ENCODE measurements at places on chromosomes 7 and 10.
A peak's percentile ranks its signal among the peaks of the same experiment; 100 is the strongest.

DNA sequence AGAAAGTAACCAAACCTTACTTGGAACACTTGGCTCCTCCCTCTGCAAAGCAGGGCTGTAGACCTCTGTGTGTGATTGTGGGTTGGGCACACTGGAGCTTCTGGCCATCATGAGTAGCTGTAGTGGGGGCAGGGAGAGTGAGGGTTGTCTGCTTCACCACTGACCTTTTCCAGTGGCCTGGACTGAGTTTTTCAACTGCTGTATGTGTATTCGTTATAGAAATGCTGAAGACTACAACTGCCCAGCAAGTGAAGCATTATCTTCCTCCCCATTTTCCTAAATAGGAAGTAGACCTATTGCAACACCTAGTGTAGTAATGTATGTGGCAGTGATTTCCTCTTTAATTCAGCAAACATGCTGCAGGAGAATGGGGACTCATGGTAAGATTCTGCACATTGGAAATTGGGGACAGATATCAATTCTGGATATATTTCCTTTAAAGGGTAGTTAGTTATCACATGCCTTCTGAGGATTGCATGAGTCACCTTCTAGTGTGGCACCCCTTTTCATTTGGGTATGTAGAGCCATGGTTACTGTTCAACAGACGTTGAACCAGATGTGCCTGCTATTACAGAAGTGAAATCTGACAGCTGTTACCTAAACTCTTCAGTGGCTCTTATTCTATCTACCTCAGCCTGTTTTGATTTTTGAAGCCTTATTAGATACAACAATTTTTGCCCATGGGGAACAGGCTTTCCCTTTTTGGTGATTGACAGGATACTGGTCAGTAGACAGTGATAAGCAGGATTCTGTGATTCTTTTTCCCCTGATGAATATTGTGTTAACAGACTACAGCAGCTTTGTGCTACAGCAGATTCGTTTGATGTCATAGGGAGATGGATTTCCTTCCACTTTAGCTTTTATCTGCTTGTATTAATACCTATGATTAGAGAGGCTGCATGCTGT is 130.9 kb downstream of the SND1 start:
- no peak for DNase-seq

DNA sequence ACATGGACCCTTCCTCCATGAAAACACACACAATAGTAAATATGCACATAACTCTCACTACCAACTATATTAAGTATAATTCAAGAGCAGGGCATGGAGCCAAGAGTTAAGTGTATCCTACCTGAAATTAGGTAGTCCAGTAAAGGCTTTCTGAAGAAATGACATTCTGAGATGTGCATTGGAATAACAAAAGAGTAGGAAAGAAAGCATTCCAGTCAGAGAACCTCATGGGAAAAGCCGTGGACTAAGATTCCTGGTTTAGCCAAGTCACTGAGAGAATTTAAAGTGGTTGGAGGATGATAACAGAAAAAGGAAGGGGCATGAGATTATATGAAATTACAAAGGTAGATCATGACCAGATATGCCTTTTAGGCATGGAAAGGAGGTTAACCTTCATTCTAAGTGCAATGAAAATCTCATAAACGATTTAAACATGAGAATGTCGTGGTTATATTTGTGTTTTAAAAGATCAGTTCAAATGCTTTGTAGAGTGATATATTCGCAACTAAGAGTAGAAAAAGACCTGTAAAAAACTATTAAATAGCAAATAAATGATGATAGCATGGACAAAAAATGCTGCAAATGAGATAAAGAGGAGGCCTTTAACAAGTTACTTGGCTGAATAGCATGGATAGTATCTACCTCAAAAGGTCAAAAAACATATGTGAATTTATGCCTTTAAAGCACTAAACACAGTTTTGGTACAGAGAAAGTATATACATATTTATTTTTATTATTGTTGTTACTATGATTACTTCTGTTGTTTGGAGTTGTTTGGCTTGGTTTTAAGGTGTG is 767.4 kb upstream of the GHITM start:
- no peak for DNase-seq

- no peak for DNase-seq
Observed at GRCh38 chr7:126715076-126715475, 537.7 kb downstream of the GRM8 start.

DNA sequence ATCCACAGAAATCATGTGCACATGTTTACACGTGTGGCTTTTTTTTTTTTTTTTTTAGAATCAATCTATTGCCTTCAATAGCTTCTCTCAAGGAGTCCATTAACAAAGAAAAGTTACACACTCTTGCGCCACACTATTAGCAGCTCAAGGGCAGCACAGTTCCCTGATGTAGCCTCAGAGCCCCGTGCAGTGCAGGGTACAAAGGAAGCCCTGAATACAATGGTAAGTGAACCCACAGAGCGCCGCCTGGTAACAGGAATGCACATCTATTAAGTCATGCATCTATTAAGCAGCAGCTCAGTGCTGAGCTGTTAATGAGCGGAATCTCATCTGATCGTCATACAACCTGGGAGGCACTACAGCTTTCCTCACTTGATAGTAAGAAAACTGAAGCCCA is 113.7 kb upstream of the PDLIM1 start:
- DNase-seq = no peak

- no peak for DNase-seq
Observed at GRCh38 chr7:127628445-127628844, 10.5 kb upstream of the PAX4 start.

- DNase-seq = peak; percentile 26
Observed at GRCh38 chr7:142459551-142459963, 201.7 kb upstream of the PRSS58 start.

DNA sequence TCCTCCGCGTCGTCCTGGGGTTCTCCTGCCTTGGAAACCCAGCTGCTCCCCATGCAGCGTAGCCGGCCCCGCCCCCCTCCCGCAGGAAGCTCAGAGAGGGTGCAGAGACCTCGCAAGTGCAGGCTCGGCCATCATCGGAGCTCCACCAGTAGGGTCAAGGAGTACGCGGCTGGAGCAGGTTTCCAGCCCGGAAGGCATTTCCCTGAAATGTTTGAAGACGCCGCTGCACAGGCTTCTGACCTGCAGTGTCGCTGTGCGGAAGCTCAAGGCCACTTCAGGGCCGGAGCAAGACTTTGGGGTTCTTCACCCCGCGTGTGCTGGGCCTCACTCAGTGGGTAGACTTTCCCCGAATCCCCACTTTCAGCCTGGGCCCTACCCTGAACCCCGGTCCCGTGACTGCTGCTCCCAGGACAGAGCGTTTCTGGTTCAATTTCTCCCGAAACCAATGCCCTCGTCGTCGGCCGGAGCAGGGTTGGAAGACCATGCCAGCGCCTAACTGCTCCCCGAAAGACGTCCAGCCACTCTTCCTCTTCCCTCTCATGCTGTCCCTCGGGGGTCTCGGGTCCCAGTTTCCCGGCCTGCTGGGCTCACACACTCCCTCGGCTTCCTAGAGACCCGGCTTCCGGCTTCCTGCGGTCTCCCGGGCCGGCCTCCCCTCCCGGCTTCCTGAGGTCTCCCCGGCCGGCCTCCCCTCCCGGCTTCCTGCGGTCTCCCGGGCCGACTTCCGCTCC is 52.1 kb downstream of the INSIG1 start:
- no peak for DNase-seq

- DNase-seq = no peak
Observed at GRCh38 chr10:133104963-133105640, 17.4 kb downstream of the ADGRA1 start.

DNA sequence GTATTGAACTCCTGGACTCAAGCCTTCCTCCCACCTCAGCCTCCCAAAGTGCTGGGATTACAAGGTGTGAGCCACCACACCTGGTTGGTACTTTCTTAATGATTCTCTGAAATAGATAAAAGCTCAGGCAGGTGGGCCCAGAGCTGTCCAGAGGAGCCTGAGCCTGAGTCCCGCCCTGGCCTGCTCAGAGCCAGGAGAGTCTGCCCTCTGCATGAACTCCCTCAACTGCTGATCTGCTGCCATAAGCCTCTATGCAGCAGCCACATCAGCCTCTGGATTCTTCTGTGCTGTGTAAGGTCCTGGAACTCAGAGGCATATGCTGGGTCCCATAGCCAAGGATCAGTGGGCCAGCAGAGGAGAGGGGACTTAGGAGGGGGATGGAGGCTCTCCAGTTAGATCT is 23.1 kb upstream of the DDIT4 start:
- DNase-seq = no peak

DNA sequence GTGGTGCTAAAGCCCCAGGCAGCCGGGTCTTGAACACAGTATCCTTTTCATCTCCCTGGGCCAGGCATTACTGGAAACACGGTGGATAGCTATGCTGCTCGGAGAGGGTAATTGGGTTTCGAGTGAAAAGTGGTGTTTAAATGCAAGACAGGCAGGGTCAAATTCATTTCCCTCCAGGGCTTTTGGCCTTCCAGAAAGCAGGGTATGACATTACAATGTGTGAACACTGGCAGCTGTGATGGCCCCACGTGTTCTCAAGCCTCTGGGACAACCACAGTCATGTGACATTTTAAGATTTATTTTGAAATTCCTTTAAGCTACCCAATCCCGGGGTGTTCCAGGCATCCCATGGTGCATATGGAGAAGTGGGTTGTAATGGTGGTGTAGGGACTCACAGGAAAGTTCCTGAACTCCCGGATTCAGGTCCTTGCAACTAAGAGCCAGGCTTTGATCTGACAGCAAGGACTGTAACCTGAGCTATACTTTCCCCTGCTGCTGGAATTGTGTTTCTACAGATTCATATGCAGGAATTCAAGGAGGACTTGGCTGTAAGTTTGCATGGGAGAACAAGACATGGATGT is 46.8 kb downstream of the INSYN2A start:
- no peak for DNase-seq

DNA sequence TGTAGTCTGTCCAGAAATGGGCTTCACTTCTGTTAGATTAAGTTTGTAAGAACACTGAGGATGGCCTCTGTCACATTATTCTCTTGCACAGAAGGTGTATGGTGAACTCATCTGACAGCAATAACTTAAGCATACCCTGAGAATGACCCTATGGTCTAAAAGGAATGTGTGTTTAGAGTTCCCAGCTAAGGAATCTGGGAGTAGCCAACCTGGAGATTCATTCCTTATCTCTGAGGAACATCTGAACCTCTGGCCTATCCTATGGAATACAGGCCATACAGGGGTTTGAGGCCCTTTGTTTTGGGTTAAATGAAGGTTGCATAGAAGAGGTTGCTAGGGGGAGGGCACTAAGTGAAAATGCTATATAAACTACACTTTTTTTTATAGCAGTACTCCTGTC is 41.4 kb downstream of the LAMB4 start:
- no peak for DNase-seq

GRCh38 chr10:11168423-11169090 is 150.9 kb downstream of the CELF2 start:
- DNase-seq = no peak

DNA sequence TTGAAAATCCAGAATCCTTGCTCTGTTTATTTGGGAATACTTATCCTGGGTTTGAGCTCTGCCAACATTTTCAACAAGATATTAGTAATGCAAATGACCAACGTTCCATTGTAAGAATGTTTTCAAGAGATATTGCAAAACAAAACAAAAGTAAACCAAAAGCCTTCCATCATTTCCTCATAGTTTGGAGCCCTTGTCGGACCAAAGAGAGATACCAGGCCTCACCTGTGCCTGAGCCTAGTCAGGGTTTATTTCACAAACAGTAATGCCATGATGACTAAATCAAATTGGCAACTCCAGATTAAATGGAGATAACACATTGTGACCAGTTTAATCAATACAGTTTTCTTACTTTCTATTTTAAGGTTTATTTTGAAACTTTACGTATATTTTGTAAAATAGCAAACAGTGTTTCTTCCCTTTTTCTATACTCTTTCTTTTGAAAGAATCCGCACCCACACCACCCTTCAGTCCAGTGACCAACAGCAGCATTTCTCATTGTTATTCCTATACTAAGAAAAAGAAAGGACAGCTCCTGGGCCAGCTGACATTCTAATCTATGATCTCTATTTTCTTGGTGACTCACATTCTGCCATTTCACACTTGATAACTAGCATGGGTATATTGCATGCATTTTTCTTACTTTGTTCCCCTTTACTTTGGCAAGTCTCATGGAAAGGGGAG is 168.5 kb upstream of the MEOX2 start:
- DNase-seq = no peak

GRCh38 chr7:151925446-151926335 is 30.6 kb upstream of the GALNTL5 start:
- peak; percentile 40 for DNase-seq

DNA sequence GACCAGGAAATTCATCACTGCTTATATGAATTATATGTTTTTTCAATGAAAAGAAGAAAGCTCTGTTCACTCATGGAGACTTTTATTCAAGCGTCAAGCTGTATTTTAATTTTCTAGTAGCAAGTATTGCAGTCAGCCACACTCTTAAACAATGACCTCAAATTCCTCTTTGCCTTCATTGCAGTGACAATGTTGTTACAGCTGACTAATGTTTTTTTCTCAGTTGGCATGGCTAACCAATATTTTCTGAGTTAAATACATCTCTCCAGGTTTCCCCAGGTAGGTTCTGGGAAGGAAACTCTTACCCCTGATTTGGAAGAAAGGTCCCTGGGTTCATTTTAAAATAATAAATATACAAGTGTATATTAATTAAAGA is 241.5 kb downstream of the WDR11 start:
- DNase-seq = no peak

DNA sequence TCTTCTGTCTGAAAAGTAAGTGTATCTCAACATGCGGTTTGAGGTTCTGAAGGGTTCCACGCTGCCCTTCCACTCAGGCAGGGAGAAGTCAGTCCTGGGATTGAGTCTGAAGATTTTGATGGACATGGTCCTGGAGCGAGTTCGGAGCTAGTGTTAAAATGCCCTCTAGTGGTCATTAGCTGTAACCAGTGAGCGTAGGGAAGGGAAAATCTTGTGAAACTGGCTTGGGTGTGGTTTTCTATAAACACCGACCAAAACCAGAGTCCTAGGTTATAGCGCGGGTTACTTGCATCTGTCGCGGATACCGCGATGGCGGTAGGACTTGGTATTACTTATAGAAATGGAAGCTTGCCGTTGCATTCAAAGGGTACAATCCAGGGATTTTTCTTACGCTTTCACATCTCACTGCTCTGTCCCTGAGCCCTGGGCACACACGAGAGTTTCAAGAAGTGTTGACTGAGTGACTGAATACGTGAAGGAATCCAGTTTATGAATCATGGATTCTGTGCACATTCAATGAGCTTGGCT is 348.2 kb upstream of the C7orf33 start:
- peak; percentile 6 for DNase-seq

DNA sequence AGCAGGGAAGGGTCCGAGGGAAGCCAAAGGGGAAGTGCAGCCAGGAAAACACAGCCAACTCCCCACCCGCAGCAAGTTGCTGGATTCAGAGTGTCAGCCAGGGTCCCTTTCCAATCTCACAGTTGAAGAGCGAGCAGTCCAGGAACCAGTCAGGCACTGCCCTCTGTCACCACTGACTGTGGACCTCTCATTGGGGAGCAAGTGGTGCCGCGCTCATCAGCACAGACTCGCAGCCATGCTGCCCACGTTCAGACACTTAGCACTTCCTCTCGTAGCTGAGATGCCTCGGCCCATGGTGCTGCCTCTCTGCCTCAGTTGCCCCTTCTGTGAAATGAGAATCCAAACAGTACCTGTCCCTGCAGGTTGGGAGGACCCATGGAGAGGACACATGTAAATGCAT is 123.6 kb upstream of the CHST15 start:
- no peak for DNase-seq
